SW 1271 (cell line): ENCODE measurements at places on chromosomes 6 and 20.

- DNase-seq: no peak
Measured at GRCh38 chr20:56572172-56572571, 39.1 kb downstream of the FAM209B start.

DNA sequence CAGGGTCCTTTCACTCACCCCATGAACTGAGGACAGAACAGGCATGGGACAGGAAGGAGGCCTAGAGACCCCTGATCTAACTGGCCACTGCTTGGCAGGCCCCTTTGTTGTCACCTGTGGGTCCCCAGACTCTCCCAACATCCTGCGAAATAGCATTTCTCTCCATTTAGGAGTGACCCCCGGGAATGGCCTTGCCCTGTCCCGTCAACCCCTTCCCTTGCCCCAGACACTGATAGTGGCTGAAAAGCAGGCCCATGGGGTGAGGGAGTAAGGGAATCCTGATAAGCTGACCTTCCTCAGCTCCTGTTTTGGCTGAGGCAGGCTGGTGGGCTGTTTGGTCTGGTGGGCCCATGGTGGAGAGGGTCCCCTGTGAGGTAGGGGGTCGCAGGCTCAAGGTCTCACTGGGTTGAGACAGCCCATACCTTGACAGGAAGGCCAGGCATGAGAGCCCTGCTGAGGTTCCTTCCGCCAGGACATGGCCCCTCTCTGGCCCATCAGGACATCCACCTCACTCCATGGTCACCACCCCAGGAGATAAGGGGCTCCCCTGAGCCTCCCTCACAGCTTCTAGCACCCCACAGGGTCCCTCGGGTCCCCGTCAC, 139.3 kb downstream of the MRPL14 start:
- DNase-seq: no peak

GRCh38 chr6:118467181-118467580, 80.9 kb upstream of the PLN start:
- no peak for DNase-seq

GRCh38 chr6:34546551-34547321, 9.4 kb downstream of the SPDEF start:
- no peak for DNase-seq

DNA sequence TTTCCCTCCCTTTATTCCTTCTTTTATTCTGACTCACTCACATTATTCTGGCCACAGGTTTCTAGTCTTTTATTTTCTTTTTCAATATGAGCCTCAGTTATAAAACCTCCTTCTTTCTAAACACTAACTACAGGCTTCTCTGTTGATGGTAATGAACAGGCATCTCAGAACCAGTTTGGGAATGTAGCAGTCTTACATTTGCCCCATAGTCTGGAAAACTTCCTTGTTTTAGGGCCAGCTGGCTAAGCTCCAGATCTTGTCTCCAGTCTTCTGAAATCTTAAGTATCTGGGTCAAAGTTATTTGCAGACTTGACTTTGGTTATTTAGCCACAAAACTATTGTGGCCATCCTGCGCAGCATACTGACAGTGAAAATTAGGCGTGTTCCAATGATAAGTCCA, 97.0 kb upstream of the MAN1A1 start:
- no peak for DNase-seq

GRCh38 chr20:3239867-3240775, 1.1 kb upstream of the SLC4A11 start:
- no peak for DNase-seq

GRCh38 chr6:128024046-128024445, 123.2 kb upstream of the THEMIS start:
- no peak for DNase-seq

GRCh38 chr6:93779086-93779841, 359.9 kb upstream of the EPHA7 start:
- DNase-seq: no peak

DNA sequence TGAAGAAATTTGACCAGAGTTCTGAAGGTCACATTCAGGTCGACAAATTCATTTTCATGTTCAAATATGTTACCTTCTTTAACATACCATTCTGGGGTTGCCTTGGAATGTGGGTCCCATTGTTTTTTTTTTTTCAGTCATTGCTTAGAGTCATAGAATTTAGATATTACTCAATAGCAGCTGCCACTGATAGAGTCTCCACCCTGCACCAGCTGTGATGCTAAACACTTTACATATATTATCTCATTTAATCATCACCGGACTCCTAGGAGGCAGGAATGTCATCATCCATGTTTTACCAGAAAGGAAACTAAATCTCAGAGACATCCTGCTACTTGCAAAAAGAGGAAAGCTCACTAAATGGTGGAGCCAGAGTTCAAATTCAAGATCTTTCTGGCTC, 204.7 kb downstream of the ESR1 start:
- no peak for DNase-seq

DNA sequence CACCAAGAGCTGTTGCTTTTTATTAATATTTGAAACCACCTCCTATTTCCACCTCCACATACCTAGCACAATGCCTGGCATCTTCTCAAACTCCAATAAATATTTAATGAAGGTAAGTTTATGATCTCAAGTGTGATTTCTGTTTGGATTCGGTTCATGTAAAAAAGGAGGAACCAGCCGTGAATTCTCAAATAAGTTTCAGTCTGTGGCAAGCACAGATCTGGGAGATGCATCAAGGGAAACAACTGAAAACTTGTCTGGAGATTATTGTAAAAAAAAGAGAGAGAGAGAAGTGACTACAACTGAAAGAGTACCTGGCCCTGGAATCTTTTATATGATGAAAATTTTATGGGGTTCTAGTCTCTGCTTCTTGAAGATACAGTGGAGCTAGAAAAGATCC, 52.8 kb upstream of the PNRC1 start:
- DNase-seq: no peak

- DNase-seq: no peak
Measured at GRCh38 chr6:166809721-166810120, 146.6 kb downstream of the RNASET2 start.

DNA sequence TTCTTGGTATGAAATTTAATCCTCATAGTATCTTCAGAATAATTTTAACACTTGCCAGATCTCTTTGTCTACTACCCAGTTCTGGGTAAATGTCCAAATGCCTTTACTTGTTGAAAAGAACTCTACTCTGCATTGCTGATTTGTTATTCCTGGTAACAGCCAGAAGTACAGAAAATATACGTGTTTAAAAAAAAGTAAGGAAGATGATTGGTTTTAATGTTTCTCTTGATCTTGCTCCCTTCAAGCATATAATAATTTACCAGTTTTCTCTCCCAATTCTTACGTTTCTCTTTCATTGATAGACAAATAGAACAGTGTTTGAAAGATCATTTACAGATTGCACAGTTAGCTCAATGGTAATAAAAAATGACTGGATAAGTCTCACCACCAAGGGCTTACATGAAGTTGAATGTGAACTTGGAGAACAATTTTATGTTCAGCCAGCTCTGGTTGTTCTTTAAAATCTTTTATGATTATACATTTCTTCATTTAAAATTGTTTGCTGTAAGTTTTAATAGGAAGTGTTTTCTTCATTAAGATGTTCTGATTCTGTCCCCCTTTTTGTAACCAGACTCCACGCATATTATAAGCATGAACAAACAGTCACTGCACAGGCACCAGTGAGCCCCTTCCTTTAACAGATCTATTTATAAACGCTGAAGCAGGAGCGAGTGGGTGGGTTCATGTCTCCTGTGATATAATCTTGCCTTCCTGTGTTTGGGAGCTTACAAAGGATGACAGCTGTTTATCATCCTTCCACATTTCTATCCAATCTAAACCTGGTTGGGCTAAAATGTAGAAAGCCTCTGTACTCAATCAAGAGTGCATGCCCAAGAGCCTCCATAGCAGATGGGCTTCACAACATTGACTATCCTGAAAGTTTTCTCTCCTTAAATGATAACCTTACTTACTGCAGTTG, 299.5 kb downstream of the PRL start:
- DNase-seq: no peak

DNA sequence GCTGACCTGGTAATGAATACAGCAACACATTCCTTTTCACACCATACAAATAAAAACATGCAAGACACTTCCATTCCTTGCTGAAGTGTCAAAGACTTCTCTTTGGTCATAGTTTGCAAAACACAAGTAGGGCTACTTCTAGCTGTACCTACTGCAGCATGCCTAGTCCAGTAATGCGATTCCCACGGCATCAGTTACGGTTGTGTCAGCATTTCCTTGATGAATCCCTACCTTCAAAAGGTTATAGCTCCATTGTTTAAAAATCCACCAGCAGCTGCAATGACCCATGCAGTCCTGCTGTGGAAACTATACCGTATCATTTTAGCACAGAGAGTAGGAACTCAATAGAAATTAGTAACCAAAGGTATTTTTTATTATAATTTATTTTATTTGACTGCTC, 1371.5 kb downstream of the EPHA7 start:
- no peak for DNase-seq

DNA sequence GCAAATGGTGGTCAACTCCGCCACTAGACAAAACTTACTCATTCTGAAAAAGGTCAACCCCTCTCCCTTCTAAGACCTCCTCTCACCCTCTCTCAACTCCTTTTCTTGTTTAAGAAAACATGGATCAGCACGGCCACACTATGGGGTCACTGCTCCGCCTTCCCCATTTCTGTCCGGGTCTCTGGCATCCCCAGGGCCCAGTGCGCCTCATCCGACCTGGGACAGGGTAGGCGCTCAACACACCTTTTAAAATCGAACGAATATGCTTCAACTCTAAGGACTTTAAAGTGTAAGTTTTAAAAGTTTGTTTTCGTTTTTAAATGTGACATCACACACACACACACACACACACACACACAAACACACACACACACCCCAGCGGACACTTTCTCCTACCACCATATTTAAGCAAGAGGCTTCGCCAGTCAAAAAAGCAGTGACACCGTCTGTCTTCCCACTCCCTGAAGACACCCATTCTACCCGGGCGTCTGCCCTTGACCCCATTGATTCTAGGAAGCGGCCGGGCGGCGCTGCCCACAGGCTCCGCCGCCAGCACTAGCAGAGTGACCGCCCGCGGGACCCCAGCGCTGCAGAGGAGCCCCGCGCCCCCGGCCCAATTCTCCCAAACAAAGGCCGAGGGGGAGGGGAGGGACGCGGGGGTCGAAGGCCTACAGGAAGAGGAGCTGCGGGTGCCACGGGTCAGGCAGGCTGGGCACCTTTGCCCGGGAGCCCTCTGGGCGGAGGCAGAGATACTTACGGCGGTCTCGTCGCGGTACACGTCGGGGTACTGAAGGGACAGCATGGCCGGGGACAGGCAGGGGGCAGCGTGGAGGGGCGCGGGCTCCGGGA, 568 bp downstream of the PREP start:
- DNase-seq: no peak

GRCh38 chr6:37516920-37517405, 17.3 kb upstream of the CCDC167 start:
- no peak for DNase-seq

GRCh38 chr6:128763599-128764300, 119.2 kb upstream of the LAMA2 start:
- no peak for DNase-seq

DNA sequence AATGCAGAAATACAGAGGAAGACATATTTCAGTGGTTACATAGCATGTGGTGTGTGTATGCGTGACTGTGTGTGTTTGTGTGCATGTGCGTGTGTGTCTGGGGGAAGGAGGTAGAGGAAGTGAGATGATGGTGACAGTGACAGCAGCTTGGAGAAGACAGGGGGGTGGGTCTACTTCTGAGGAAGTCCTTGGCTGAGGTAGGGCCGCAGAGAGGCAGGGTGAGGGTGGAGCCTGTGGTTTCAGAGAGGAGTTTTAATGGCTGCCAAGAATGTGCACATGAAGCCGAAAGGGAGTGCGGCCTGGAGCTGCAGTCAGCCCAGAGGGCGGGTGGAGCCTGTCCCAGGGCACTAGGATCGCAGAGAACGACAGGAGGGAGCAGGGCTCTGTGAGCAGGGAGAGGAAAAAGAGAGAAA, 22.7 kb upstream of the RNF24 start:
- no peak for DNase-seq

DNA sequence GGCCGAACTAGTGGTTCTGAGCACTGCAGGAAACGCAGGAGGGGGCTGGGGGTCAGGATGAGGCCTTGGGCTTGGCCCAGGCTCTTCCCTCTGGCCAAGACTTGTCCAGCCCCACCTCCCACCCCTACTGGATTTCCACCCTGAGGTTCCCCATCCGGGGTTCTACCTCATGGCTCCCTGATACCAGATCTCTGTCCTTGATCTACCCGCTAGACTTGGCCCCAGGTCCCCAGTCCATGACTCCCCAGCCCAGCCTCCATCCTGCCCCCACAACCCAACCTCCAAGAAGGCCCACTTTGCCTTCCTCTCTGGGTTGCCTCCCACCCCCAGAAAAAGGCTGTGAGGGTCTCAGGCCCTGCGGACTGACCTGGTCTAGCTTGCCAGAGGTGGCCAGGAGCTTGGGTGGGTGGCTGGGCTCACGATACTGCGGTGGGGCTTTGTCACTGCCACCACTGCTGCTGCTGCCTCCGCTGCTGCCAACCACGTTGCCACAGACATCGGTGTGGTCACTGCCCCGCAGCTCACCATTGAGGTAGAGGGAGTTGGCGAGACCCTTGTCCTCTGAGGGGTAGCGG, 6.8 kb upstream of the FASTKD5 start:
- DNase-seq: no peak

DNA sequence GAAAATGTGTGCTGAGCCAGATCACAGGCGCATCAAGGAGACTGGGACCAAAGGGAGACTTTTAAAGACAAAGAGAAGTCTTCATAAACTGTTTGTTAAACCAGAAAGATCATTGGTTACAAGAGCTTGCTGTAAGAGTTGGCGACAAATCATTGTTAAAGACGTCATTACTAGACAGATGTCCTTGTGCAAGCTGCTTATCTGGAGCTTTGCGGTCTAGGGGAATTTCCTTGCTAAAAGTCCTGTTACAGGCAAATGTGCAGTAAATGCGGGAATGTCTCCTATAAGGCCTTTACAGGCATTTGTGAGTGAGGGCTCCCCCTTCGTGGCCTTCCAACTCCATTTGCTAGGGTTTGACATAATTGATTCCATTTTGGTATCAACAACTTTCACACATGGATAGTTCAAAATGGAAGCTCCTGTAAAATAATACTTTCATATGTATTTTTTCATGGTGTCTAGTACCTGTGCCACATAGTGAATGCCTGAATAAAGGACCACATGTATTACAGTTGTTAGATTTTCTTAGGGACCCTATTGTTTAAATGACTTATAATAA, 362.4 kb downstream of the UTRN start:
- no peak for DNase-seq

DNA sequence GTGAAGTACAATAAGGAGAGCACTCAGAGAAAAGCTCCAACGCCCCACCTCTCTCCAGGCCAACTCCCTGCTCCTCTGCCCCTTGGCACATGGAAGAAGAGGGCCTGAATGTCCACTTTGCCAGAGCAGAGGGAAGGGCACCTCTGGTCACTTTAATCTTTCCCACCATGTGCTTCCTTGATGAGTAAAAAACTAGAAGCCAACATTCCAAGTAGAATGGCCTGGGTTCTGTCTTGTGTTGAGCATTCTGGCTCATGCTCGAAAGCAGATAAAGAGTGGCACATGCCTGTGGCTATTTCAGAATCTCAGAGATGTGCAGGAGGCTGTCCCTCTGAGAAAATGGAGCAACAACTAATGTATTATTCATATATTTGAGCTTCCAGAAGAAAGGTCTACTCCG, 177.4 kb upstream of the PLN start:
- no peak for DNase-seq

- DNase-seq: no peak
Measured at GRCh38 chr20:4153251-4153650, 137.9 kb upstream of the RNF24 start.

- DNase-seq: no peak
Measured at GRCh38 chr6:129426343-129426742, 283.6 kb downstream of the ARHGAP18 start.
